ENCODE measurements at places on chromosomes 1 and 21. TPM values are rescaled to one million over a fixed set of nuclear protein-coding genes. Genes with fewer than 3 reads are reported as not detected.

The SNAPIN gene
- 55.5 TPM for total RNA-seq

The AMIGO1 gene
- total RNA-seq: 1.0 TPM

The BSND gene
- not detected for total RNA-seq

The CACNA1S gene
- total RNA-seq: not detected

The EXO1 gene
- total RNA-seq: 3.0 TPM

The GIPC2 gene
- total RNA-seq: 31.9 TPM

The F13B gene
- total RNA-seq: not detected

The C1orf210 gene
- not detected for total RNA-seq

The TTC34 gene
- under 0.01 TPM for total RNA-seq

The GTF2B gene
- total RNA-seq: 34.8 TPM

The OR2T11 gene
- not detected for total RNA-seq

The OR2L5 gene
- not detected for total RNA-seq

The S100A5 gene
- not detected for total RNA-seq

The LENEP gene
- 0.13 TPM for total RNA-seq

The DHDDS gene
- total RNA-seq: 27.4 TPM

The GBP4 gene
- total RNA-seq: 2.3 TPM

All from dermis microvascular lymphatic vessel endothelial cell (primary cell).